ENCODE measurements at places on chromosomes 2 and 18.
A peak's percentile ranks its signal among the peaks of the same experiment; 100 is the strongest.

DNA sequence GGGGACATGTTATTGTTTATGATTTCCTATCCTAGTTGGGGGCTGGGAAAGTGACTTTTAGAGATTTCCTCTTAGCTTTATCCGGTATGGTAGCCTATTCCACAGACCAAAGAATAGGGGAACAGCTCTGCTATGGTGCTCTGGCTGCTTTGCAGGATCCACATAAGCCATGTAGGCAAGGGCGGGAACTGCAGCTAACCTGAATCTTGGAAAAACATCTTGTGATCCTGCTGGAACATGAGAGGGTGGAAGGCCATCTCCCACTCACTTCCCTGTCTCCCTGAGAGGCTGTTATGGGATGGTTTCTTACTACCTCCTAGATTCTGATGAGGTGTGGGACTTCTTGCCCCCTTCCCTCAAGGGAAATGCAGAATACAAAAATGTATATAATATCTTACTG, 2.0 kb upstream of the DARS1 start:
- no peak for DNase-seq

DNA sequence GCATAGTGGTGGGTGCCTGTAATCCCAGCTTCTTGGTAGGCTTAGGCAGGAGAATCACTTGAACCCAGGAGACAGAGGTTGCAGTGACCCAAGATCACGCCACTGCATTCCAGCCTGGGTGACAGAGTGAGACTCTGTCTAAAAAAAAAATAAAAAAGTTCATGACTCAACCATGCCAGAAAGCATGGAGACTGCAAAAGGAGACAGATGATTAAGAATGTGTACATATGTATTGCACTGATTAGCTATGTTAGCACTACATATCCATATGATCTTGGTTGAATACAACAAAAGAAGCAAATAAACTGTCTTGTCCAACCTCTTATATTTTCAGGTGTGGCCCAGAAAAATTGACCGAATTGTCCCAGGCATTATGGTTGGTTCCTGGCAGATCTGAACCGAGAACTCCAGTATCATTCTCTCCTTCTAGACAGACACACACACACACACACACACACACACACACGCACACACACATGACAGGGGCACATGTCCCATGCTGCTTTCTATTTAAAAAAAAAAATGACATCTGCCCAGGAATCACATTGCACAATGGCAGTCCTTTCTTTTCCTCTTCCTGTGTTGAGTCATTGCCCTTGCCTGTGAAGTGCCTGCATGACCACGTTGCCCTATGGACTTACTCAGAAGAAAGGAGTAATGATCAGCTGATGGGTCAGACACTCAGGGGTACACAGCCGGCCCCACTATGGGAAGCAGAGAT, 65.6 kb downstream of the MYCN start:
- DNase-seq: no peak

DNA sequence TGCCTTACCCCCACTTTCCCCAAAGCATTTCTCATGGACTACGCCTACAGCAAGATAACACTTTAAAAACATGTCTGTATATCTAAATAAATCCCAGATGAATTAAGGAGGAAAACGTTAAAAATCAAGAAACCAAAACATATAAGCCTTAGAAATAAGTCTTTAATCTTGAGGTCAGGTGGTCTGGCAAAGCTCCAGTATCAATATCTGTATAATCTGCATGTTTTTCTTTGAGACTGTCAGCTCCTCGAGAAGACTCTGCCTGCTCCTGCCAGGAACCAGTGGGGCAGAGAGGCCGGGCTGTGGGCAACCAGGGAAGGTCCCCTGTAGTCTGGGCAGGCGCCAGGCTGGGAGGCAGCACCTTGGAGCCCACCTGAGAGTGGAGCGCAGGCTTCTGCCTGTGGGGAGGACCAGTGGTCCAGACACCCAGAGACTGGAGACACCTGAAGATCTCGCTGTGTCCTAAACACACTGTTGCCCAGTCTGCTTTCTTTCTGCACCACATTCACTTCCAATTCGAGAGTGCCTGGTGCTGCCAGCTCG, 291.0 kb upstream of the SOX11 start:
- DNase-seq: no peak

DNA sequence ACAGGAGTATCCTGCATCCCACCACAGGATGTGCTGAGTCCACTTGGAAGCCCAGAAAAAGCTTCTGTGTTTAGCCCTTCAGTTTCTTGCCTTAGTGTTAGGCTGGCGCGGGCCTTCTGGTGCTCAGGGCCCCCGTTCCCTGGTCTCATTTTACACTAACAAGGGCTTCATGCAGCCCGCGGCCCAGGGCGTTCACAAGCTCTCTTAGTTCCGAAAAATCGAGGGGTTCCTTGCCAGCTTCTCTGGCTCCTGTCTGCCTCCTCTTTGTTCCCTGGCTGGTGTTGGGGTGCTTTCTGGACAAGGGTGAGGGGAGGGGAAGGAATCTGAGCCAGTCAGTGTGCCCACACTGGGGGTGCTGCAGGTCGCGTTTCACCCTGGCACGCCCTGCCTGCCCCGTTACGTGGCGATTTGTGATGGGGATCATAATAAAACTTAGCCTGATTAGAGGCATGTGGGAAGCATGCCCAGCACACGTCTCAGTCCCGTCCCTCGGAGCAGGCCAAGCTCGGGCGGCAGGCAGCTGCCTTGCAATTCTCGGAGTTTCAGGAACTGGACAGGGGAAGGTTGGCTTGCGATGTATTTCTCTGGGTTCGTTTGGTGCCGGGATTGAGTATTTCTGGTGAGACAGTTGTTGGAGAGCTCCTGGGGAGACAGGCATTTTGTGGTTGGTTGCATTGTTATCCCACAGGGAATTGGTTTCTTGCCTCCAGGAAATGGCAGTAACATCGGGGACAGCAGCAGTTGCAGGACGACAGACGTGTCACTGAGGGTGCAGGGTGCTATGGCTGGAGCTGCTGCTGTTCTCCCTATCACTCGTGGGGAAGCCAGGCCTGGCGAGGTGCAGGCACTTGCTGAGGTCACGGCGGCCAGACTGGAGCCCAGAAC, 22.9 kb downstream of the SH3BP4 start:
- DNase-seq: no peak

DNA sequence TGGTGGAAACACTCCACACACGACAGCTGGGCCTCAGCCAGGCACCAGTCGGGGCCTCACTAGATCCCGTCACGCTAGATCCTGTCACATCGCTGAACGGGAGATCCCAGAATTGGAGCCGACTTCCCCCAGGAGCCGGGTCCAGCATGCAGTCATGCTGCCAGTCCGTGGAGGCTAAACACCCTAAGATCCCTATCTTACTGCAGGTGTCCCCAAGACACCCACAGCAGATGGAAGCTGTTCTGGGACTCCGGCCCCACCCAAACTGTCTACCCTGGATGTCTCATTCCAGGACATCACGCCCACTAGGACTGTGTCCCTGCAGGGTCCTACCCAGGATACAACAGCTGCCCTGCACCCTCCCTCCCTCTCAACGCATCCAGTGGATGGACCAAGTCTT, 23.4 kb downstream of the ZNF516 start:
- DNase-seq: no peak

DNA sequence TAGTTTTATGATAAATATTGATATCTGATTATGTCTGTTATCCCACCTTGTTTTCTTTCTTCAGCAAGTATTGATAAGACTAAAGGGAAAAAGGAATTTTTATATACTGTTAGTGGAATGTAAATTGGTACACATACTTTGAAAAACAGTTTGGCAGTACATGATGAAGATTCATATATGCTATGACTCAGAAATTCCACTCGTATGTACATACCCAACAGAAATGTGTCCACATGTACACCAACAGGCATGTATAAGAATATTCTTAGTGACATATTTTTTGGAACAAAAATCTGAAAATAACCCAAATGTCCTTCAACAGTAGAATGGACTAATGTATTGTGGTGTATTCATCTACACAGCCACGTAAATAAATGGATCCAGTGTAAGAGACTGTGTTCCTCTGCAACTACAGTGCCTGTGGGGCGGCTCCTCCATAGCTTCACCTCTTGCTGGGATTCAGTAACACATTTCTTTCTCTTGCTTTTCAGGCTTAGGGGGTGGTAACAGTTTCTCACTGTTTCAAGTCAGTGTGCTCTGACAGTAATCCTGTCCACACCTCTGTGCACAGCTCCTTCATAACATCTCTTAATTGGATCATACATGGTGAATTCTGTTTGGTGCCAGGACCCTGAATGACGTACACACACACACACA, 35.5 kb upstream of the ALMS1 start:
- no peak for DNase-seq

DNA sequence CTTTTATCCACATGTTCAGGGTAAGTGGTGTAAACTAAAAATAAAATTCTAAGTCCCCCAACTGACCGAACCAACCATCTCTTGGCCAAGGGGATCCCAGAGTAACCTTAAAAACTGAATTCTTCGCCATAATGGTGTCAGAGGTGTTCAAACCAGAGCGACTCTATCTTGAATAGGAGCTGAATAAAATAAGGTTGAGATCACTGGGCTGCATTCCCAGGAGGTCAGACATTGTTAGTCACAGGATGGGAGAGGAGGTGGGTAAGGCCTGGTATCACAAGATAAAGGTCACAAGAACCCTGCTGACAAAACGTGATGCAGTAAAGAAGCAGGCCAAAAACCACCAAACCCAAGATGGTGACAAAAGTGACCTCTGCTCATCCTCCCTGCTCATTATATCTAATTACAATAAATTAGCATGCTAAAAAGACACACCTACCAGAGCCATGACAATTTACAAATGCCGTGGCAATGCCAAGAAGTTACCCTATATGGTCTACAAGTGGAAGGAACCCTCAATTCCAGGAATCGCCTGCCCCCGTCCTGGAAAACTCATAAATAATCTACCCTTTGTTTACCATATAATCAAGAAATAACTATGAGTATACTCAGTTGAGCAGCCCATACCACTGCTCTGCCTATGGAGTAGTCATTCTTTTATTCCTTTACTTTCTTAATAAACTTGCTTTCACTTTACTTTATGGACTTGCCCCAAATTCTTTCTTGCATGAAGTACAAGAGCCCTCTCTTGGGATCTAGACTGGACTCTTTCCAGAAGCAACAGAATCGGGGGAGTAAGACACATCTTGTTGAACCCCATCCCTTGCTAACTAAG, 302.4 kb downstream of the STK39 start:
- DNase-seq: no peak

- DNase-seq: no peak
Measured at GRCh38 chr2:175599966-175600831, 401.9 kb downstream of the LNPK start.

DNA sequence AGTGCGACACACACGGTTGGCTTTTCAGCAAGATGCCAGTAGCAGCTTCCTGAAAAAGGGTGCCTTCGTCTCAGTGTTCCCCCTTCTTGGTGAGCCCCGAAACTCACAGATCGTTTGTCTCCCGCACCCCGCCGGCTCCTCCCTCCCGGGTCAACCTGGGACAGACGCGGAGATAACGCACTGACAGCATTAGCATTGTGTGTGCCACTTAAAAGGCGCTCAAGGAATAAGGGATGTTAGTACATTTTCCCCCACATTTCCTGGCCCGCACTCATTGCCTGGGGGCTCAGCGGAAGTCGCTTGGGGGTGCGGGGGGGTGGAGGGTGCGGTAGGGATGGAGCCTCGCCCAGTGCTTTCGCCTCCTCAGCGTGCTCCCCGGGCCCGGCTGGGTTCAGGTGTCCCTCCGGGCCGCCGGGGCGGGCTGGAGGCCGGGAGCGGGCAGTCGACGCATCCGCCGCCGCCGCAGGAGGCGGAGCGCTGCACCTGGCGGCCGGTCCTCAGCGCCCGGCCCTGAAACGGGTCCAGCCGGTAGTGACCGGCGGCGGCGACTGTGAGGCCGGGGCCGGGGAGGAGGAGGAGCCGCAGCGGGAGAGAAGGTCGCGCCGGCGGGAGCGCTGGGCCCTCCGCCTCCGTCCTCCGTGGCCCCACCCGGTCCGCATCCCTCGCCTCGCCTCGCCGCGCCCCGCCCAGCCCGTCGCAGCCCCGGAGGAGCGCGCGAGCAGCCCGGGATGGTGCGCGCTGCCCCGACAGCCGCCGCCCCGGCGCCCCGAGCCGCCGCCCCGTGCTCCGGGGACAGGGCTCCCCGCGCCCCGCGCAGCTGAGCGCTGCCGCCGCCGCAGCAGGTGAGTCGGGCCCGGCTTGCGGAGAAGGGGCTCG, at the start of gene MFSD6:
MFSD6 (plus strand) TSS at position 694 of the 876 bp plus-strand sequence. CDS start 27,675 bp downstream, outside the sequence.
- DNase-seq: peak; percentile 70

DNA sequence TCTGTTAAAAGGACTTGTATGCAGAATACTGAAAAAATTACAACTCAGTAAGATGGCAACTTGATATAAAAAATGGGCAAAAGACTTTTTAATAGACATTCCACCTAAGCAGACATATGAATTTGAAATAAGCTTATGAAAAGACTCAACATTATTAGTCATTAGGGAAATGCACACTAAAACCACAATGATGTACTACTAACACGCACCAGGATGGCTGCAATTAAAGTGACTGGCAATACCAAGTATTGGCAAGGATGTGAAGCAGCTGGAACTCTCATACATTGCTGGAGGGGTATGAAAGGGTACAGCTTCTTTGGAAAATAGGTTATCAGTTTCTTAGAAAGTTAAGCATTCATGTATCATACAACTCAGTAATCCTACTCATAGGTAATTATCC, 3.2 kb upstream of the ENOSF1 start:
- DNase-seq: peak; percentile 20

GRCh38 chr18:39806525-39806924, 2148.5 kb upstream of the PIK3C3 start:
- DNase-seq: no peak

GRCh38 chr2:78876316-78876688, 149.2 kb upstream of the REG3G start:
- DNase-seq: no peak

DNA sequence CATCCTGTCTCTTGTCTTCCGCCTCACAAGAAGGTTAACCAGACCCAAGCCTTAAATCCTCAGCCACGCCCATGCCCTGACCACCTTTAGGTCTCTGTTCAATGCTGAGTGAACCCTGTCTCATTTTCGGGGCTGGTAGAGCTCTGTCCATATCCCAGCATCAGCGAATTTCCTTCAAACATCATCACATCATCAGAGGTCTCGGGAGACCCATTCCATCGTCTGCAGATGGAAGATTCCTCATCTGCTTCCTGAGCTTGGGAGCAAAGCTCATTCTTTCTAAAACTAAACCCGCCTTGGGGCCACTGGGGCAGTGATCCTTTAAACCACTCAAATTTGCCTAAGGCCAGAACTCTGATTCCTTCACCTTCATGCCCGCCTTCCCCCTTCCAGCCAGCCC, 173.7 kb downstream of the TTC32 start:
- DNase-seq: no peak

- DNase-seq: no peak
Measured at GRCh38 chr18:49584394-49584793, 22.5 kb downstream of the LIPG start.

DNA sequence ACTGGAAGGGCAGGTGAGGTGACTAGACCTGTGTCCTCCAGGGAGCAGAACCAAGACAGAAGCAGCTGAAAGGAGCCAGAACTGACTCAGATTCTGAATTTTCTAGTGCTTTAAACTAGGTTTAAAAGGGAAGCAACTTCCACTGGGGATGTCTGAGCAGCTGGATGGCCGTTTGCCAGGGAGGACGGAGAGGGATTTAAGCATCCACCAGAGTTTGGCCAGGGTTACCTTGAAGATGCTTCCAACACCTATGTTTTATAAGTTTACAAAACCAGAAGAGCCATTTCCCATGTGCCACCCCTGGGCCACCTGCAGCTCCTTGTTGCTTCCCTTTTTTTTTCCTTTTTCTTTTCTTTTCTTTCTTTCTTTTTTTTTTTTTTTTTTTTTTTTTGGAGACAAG, 48.6 kb upstream of the RBM44 start:
- no peak for DNase-seq

- no peak for DNase-seq
Measured at GRCh38 chr2:6896930-6897759, 19.6 kb downstream of the RSAD2 start.

All from stimulated activated naive CD8-positive, alpha-beta T cell treated with anti-CD3 and anti-CD28 coated beads, Interleukin-15, amount 100 ng/mL, for 72 hours (primary cell).